ELF-1 (cell line): ENCODE measurements at places on chromosomes 12 and 14.
A peak's percentile ranks its signal among the peaks of the same experiment; 100 is the strongest.

DNA sequence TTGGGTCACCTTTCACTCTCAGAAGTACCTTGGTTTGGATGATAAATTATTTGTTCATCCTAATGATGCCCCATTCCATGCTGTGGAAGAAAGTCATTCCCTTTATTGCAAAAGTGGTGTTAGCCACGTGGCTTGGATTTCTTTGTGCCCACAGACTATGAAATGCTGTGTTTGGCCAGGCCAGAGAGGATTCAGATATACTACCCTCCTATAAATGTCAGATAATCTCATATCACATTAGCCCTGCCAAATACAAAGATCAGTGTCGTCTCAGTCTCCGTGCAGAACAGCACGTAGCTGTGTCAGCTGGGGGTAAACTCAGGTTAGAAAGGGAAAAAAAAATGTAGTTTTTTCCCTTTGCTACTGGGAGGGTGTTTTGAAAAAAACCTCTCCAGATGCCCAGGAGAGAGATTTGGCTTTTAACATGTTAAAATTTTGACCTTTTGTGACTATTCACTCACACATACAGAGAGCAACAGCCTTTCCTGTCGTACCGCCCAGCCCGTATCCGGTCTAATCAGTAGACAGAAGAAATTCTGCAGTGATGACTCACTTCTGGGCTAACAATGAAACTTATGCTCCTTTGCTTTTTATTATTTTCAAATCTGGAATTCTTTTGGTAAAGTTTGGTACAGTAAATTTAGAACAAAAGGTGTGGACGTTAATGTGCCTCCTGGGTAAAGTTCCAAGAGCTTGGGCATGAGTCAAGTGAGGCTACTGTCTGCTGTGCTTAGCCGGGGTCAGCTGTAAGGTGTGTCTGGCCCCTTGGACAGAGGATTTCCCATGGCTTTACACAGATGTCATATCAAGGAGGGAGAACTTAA lies 8.5 kb upstream of the PTPRB start:
- DNase-seq: peak; percentile 23

GRCh38 chr12:31650918-31651317 lies 8.6 kb upstream of the ETFBKMT start:
- DNase-seq: peak; percentile 75

DNA sequence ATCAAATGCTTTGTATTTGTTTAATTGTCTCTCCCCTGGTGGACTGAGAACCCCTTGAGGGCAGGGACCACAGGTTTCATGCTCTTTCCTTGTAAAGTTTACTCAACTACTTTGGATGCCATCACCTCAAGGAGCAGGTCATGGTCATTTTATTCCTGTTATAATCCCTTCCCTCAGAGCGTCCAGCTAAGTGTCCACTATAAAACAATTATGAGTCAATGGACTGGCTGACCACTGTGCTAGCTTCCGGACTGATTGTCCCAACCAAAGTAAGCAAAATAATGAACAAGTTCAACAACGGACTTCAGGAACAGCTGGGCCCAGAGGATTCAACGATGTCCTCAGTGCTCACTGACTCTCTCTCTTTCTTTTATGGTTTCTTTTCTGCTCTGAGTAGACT lies 18.2 kb downstream of the AK7 start:
- no peak for DNase-seq

DNA sequence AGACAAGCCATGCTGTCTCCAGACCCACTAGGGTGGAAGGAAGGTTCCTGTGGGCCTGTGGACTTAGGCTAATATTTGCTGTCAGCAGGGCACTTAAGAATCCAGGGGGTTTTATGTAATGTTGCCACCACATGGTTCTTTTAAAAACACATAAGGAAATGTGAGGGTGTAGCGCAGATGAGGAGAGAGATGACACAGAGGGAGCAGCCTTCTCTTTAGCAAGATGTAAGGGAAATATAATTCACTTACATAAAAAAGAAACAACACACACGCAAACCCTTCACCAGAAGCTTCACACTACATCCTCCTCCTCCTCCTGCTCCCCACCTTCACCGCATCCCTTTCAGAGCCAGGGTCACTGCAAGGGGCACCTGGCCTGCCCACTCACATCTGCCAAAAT lies 4.9 kb upstream of the PIP4K2C start:
- no peak for DNase-seq

GRCh38 chr12:54439096-54439495 lies 20.0 kb upstream of the ITGA5 start:
- DNase-seq: no peak

- no peak for DNase-seq
Measured at GRCh38 chr12:1502831-1503230, 91.5 kb downstream of the FBXL14 start.

DNA sequence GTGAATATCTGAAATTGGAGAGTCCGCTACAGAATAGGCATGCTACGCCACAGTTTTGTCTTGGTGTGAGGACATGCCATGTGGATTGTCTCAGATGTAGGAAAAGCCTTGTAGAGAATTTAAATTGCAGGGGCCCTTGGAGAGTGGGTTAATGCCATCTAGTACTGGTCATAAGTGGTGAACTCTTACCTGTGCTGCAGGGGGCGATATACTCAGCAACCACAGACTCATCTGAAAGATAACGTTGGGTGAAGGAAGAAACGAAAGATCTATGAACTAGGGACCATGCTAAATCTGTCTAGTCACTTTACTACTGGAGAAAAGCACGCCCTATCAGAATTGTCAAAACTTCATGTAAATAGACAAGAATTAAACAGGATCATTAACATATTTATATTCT lies 33.7 kb upstream of the A2M start:
- no peak for DNase-seq

DNA sequence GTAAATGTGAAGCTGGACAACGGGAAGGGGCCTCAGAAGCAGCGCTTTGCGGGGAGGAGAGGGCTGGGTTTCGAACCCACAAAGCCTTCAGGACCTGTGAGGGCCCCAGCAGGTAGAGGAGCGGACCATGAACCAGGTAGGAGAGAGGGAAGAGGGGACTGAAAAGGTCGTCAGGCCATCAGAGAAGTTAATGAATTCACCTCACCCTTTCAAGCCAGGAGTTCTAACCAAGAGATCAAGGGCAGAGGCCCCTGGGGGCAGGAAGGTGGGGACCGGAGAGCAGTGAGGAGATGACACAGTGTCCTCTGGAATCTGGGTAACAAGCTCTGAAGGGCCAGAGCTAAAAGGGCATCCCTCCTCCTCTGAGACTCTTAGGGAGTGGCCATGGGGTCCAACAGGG lies 19.4 kb downstream of the SERPINA1 start:
- DNase-seq: no peak

DNA sequence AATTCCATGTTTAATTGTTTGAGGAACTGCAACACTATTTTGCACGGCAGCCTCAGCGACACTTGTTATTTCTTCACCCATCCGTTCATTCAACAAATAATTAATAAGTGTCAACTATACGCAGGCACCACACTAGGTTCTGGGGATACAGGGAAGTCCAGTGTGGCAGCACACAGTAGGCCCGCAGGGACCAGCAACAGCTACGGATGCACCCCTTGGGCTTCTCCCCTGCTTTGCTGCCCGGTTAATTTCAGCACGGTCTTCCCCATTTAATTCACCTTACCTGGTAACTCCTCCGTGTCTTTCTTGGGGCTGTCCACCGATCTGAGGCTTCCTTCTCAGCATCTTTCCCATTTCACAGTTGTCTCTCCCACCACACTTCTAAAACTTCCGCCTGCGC lies 48.3 kb downstream of the ZFP36L1 start:
- DNase-seq: no peak

DNA sequence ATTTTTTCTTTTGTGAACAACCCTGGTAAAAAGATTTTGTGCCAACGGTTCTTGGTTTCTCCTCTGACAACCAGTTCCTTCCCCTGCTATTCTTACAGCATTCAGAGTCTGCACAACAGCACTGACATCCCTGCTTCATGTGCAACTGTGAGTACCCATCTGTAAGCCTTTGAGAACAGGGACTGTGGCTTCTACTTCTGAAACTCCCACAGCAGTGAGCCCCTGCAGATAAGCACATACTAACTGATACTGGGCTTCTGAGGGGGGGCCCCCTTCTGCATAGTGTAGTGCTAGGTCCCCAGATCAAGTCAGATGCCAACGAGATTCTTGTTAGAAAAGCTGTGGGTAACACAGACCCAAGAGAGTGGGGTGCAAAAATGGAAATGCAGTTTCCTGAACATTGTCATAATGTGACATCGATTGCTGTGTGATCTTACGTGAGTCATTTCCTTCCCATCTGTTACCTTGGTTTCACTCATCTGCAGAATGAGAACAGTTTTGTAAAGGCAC lies 11.1 kb upstream of the NINJ2 start:
- no peak for DNase-seq

DNA sequence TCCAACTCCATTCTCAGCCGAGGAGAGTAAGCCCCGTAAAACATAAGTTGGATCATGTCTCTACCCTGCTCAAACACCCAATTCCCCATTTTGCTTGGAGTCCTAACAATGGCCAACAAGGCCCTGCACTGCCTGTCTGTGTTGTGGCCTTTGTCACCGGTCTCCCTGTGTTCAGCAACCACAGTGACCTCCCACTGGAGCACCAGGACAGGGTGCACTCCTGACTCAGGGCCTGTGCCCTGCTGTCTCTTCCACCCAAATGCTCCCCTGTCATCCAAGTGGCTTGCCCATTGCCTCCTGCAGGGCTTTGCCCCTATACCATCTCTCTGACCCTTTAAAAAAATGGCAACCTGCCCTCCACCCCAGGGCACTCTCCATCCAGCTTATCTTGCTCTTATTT lies 4.4 kb upstream of the KRT85 start:
- DNase-seq: no peak

DNA sequence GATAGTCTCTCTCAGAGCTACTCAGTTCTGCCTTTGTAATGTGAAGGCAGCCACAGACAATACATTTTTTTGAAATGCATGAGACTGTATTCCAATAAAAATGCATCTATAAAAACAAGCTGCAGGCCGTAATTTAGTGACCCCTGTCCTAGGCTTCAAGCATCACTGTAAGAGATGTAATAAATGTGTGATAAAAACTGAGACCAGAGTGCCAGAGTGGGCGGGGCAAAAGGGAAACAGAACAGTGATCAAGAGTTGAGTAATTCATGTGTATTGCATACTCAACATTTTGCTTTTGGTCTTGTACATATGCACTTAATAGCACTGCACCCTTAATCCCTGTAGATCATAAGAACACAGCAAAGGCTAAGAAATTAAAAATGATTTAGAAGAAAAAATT lies 743.5 kb downstream of the DIO2 start:
- DNase-seq: no peak

GRCh38 chr14:49951229-49951607 lies 58.3 kb downstream of the ARF6 start:
- DNase-seq: no peak

GRCh38 chr14:81455390-81455789 lies 55.3 kb upstream of the STON2 start:
- DNase-seq: no peak

DNA sequence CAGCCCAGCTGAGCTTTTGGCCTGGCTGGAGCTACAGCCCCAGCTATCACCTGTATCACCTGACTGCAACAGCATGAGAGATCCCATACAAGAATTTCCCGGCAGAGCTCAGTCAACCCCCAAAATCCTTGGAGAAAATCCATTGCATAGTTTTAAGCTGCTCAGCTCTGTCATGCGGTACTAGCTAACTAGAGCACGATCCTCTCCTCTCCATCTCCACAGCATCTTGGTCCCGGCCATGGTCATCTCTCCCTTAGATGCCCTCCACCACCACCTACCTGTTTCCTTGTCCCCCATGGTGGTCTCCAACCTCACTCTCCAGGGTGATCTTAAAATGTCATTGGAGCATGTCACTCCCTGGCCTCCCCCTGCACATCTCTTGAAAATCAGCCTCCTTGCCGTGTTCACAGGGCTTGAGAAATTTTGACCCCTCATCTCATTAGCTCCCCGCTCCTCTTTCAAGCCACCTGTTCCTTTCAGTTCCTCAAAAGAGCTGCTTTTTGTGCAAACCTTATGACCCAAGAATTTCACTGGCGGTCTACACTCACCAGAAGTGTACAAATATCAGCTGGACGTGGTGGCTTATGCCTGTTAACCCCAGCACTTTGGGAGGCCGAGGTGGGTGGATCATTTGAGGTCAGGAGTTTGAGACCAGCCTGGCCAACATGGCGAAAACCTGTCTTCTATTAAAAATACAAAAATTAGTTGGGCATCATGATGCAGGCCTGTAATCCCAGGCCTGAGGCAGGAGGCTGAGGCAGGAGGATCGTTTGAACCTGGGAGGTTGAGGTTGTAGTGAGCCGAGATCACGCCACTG lies 8.1 kb upstream of the CLMN start:
- no peak for DNase-seq

DNA sequence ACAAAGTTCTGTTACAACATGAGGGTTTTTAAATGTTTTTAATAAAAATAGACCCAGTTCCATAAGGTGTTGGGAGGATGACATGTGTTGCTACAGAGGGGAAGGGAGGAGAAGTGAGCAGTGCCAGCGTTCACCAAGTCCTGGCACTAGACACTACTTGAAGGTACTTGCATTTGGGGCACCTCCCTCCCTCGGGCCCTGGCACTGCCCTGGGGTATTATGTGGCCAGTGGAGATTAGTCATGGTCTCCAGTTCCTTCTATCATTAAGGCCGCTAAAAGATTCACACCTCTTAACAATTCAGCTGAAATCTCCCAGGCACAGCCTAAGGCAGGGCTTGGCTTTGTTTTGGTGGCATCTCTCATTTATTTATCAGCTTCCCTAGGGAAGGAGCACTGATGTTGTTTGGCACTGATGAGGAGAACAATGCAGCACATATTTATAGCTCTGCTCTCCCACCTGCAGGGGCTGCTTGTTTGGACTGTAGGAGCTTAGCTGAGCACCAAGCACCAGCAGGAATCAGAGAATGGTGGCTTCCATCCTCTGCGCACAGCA lies 155.5 kb upstream of the NTF3 start:
- peak; percentile 63 for DNase-seq

DNA sequence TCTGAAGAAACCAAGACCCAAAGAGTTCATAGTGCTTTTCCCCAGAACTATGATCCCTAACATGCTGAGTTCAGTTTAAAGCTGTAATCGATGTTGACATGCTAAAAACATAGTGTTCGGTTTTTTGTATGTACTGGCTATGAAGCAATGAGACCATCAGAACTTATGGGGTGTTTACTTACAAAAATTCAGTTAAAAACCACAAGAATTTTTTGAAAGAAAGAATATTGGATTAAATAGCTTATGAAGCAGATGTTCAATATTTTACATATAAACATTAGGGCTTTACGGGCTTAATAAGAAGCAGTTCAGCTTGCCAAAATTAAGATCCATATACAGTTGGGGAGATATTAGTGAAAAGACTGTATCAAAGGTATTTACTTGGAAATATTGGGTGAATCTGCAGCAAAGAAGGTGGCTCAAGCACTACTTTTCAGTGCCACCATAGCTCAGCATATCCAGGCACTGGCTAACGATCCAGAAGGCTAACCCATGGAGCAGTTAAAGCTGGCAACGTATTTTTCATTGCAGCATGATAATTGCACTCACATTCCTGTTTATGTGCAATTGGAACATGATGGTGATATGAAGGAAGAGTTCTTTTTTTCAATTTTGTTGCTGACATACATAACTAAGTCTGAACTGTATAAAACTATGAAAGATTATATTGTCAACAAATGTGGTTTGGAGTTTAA lies 125.9 kb downstream of the EFCAB11 start:
- DNase-seq: no peak
